ENCODE measurements at places on chromosomes 1 and 21.
A peak's percentile ranks its signal among the peaks of the same experiment; 100 is the strongest.

GRCh38 chr1:96464066-96464465, 257.5 kb upstream of the PTBP2 start:
- DNase-seq, result no peak

GRCh38 chr1:116880917-116881316, 28.8 kb upstream of the PTGFRN start:
- no peak for DNase-seq

DNA sequence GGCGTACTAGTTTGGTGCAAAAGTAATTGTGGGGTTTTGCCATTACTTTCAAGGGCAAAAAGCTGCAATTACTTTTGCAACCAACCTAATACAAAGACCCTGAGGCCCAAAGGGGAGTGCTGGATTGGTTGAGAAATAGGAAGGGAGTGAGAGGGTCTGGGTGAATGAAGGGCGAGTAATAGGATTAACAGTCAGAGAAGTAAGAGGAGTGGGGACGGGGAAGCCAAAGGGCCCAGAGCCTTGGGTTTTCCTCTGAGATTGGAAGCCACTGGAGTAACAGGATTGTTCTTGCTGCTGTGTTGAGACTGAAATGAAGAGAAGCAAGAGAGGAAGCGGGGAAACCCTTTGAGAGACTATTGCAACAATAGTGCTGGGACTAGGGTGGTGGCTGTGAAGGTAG, 19.0 kb upstream of the PRELP start:
- DNase-seq, result no peak

- DNase-seq, result peak; percentile 41
Observed at GRCh38 chr21:15850645-15851044, 120.9 kb downstream of the USP25 start.

DNA sequence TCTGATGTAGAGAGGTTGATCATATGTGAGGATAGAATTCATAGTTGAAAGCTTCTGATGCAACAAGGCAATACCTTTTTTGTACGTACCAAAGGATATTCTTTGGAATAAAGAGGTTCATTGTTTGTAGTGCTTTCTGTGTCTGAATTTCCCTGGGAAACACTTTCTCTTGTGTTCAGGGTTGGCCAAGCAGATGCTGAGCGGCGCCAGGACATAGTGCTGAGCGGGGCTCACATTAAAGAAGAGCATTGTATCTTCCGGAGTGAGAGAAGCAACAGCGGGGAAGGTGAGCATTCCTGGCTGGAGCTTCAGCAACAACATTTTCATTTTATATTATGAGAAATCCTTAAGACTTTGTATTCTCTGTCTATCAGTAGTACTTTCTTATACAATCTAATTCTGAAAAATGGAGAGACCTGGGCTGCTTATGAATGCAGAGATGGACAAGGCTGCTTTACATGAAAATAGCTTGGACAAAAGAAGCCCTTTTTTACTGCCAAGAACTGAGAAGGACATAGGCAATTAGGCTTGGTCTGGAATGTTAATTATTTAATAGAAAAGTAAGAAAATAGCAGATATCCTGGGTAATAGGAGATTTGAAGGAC, 85.2 kb downstream of the KIF1B start:
- DNase-seq, result no peak

DNA sequence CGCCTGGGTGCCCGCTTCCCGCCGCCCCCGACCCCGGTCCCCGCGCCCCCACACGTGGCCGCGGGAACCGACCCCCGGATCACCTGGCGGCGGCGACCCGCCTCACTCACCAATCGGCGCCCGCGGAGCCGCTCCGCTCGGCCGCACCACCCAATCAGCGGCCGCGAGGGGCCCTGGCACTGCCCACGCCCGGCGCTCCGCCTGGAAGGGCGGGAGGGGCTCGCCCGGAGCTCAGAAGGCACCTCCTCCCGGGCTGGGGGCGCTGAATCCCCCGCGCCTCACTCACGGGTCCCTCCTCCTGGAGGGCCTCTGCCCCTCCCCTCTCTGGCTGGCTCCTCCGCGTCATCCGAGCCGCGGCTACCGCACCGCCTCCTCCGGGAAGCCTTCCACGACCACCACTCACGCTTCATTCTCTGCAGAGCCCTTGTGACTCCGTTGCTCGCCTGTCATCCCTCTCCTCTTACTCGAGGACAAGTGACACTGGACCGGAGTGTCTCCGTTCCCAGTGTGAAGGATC, 374 bp downstream of the SH2D5 start:
- peak; percentile 58 for DNase-seq

- DNase-seq, result peak; percentile 96
Observed at GRCh38 chr1:66436378-66437135, 97.4 kb upstream of the SGIP1 start.

- DNase-seq, result no peak
Observed at GRCh38 chr1:77565321-77565720, 117.1 kb downstream of the ZZZ3 start.

DNA sequence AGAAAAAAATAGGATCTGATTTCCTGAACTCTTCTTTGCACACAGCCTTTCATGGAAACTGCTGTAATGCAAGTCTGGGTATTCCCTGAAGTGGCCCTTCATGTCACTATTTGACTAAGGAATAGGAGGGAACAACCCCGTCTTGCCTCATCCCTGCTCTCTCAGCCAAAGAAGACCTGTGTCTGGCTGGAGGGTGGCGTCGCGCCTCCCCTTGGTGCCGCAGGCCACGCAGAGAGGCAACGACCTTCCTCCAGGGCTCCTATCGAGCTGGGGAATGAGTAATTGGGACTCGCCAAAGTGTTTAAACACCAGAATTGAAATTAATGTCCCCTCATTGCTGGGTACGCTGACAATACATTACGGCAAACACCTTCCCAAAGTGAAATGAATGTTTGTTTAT, 129.8 kb downstream of the PBX1 start:
- no peak for DNase-seq

DNA sequence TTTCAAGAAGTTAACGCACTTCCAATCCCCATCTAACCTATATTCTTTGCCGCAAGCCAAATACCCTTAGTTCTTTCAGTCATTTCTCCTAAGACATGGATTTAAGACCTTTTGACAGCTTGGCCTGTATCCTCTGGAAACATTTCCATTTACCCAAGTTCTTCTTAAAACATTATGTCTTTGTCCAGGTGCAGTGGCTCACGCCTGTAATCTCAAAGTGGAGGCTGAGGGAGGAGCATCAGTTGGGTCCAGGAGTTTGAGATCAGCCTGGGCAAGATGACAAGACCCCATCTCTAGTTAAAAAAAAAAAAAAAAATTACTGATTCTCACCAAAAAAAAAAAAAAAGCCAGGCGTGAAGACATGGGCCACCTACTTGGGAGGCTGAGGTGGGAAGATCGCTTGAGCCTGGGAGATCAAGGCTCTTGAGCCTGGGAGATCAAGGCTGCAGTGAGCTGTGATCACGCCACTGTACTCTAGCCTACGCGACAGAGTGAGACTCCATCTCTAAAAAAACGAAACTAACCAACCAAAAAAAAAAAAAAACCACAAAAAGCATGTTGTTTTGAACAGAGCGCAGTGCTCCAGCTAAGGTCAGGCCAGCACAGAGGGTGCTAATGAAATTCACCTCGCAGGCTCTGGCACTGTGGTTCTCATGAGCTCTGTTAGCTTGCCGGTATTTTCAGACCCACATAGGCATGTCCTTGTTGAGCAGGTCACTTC, 36.0 kb downstream of the NUAK2 start:
- DNase-seq, result no peak

GRCh38 chr1:192604979-192605620, 29.5 kb downstream of the RGS1 start:
- peak; percentile 58 for DNase-seq

DNA sequence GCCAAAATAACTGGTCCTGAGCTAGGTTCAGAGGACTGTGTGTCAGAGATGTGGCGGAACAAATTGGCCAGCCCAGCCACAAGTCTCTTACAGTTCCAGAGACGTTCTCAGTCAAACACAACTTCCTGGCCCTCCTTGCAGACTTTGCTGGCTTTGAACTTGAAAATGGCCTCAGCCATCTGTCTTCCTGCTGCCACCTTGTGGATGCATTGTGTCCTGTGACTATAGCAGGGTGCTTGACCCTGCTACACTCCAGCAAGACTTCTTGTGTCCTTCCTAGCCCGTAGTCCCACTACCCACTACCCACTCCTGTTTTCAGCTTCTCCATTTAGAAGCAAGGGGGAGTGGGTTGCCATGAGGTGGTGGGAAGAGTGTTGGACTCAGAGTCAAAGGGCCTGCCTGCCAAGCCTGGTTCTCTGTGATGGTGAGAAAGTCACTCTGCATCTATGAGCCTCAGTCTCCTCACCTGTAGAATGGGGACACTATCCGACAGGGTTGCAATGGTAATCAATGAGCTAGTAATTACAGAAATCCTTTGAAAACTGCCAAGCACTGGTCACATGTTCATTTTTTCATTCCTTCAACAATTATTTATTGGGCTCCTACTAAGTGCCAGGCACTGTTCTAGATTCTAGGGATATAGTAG, 109.9 kb downstream of the IGSF21 start:
- DNase-seq, result peak; percentile 3

DNA sequence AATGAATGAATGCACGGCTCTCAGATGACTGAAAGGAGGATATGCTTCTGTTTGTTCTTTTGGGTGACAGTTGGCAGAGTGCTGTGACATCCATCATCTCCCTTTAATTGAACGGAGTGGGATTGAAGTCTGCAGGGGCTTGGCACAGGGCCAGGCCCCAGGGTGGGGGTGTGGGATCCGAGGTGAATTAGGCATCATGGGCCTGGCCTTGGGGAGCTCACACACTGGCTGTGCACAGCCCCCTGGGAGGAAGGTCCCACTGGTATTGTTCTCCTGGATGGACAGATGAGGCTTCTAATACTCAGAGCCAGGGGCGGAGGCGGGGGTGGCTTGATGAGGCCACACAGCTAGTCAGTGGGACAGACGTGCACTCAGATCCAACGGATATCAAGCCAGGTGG, 19.3 kb downstream of the EPHB2 start:
- DNase-seq, result no peak

DNA sequence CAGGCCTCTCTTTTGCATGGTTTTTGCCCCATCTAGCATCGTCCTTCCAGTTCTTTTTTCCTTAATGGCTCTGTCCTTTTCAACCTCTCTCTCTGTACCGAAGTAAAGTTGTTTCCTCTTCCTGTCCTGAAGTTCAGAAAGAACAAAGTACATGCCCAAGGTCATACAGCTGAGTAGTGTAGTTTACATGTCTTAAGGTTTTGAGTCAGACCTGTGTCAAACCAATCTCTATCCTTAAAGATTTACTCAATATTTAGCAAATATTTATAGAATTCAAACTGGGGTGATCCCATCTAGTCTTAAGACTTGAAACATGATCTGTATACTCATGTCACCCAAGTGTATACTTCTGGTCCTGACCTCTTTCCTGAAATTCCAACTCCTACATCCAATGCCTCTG, 118.7 kb upstream of the SGIP1 start:
- DNase-seq, result no peak

- no peak for DNase-seq
Observed at GRCh38 chr1:179808503-179808902, 65.4 kb downstream of the FAM163A start.

GRCh38 chr1:239268941-239269340, 117.4 kb upstream of the CHRM3 start:
- DNase-seq, result no peak

DNA sequence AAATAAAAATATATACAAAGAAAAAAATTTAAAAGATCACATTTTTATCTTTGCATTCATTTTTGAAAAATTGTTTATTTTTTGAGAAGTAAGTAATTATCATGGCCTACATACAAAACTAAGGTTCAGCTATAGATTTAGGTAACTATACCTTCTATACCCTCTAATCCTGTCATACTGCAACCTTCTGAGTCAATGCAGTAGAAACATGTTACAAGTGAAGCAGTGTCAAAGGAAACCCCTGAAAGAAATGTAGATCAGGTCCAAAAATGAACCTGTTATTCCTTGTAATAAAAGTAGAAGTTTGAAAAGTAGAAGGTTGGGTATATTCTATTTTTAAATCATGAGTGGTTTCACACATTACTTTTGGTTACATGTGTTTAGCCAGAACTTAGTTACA, 51.3 kb downstream of the PTGS2 start:
- DNase-seq, result no peak

GRCh38 chr21:44317241-44317782, 17.5 kb downstream of the PFKL start:
- no peak for DNase-seq

GRCh38 chr1:32878183-32878582, 7.5 kb upstream of the FNDC5 start:
- peak; percentile 23 for DNase-seq

GRCh38 chr1:103582464-103582863, 11.1 kb downstream of the AMY2B start:
- DNase-seq, result no peak

GRCh38 chr1:152218762-152219436, 5.1 kb downstream of the HRNR start:
- DNase-seq, result no peak
